ENCODE measurements at places on chromosomes 1 and 21.

DNA sequence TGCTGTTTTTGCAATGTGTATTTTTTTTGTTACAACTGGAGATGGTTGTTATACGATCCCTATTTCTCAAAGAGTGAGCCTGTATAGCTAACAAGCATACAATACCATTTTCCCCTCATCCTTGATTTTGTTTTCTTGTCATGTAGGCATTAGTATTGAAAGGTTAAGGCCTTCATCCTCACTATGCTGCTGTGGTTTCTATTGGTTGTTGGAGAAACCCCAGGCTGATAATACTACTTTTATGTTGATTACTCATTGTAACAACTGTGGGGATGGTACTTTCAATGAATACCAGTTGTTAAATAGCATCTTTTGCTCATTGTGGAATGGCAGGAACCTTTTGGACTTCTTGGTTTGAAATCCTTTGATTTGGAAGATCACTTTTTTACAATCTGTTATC is 39.0 kb upstream of the MACF1 start:
- DNase-seq: no peak

- DNase-seq: no peak
These were observed 402.3 kb downstream of the RYR2 start for GRCh38 chr1:237444120-237444790.

DNA sequence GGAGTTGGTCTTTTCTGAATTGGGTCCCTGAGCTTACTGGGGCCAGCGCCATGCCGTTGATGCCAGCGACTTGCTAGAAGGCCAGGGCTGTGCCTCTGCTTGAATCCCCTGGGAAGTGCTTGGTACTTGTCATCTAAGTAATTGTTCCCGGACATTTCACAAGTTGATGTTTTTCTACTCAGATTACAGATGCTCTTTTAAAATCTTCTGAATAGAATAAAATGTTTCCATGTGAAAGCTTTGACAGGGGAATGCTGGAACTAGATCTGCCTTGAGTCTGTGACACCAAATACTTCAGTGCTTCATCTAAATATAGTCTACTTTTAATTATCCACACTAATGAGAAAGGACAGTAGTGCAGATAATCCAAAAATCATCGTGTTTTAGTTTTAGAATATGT is 38.3 kb downstream of the PTGFRN start:
- no peak for DNase-seq

DNA sequence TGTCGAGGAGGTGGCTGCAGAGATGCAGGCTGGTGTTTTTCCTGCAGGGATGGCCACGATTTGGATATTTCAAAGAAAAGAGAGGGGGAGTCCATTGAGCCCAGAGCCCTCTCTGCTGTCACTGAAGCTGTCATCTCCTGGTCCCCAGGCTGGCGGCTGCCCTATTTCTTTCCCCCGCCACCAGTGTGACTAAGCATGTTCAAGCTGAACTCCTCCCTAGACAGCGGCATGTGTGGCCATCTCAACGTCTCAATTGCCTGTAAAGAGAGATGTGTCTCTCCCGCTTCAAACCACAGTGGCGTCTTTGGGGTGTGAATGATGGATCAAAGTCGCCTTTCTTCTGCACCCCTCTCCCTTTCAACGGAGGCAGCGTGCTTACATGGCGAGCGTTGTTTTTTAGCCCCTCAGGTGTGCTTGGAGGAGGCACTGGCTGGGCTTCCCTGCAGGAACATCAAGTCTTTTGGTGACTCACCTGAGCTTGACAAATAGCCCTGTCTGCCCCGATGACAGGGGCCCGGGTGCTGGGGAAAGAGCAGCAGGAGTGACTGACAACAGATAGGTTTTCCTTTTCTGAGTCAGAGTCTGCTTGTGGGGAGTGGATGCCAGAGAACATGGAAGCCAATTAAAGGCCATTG is 346.4 kb upstream of the AJAP1 start:
- no peak for DNase-seq

GRCh38 chr1:168792142-168792541 is 63.1 kb upstream of the DPT start:
- DNase-seq: no peak

- peak; percentile 51 for DNase-seq
These were observed 33.7 kb downstream of the MRPL39 start for GRCh38 chr21:25573409-25574206.

DNA sequence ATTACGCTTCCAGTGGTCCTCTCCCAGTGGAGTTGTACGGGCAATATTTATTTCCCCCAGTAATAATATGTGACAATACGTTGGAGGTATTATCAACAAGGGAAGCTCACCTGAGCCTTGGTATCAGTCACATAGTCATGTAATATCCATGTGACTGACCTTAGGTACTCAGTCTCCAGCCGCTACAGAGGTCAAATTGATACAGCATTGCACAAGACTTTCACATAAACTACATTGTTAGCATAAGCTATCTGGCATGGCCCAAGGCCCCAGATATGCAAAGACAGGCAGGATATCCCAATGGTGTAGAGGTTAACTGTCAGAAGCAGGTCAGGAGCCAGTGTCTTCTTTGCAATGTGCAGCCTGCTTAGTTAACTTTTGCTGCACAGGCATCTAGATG is 15.3 kb upstream of the CHIT1 start:
- DNase-seq: no peak

DNA sequence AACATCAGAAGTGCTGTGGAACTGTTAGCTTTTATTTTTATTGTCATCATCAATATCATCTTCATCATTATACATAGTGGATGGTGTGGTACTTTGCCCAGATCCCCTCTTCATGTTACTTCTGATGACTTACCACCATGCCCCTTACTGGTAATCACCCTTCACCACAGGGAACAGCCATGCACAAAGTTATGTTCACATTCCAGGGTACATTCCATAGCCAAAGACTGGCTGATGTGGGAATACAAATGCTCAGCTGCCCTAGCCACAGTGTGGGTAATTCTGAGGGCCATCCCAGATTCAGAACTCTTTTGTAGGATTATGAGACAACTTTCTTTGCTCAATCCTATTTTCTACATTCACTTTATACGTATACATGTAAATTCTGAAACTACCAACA is 691.3 kb upstream of the CXADR start:
- no peak for DNase-seq

DNA sequence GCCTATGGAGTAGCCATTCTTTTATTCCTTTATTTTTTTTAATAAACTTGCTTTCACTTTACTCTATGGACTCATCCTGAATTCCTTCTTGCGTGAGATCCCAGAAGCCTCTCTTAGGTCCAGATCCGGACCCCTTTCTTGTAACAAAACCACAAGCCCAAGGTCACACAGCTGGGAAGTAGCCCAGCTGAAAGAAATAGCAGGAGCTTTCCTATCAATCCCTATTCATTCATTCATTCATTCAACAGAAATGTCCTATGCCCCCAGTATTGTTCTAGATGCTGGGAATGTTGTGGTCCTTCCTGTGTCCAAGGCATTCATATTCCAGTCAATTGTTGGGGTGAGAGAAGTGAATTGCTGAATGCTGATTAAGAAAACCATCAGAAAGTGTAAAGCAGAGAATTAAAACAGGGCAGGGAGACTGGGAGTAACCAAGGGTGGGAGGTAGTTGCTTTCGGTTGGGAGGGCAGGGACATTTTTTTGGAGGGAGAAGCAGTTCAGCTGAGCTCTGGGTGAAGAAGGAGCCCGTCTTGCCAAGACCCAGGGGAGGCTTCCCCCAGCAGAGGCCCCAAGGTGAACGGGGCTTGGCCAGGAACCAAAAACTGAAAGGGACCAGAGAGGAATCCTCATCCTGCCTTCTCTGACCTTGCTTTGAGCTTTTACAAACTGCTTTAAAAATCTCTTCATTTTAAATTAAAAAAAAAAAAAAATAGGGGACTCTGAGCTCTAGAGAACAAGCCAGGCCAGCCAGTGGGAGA is 10.8 kb downstream of the PLA2G2D start:
- no peak for DNase-seq

DNA sequence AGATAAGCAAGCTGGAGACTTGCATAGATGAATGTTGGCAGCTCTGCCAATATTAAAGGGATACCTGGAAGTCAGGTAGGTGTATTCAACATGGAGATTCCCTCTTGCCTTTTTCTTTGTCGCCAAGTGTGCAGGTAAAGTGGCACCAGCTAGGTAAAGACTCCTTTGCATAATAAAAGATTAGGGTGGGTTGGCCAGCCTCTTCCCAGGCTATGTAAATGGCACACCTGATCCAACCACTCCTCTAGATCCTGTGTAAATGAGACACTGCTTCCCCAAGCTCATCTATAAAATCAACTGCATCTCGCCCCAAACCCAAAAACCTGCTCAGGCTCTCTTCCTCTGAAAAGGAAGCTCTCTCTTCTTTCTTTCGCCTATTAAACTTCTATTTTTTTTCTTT is 100.8 kb upstream of the DSCAM start:
- no peak for DNase-seq

GRCh38 chr1:90122654-90123340 is 127.9 kb downstream of the ZNF326 start:
- no peak for DNase-seq

DNA sequence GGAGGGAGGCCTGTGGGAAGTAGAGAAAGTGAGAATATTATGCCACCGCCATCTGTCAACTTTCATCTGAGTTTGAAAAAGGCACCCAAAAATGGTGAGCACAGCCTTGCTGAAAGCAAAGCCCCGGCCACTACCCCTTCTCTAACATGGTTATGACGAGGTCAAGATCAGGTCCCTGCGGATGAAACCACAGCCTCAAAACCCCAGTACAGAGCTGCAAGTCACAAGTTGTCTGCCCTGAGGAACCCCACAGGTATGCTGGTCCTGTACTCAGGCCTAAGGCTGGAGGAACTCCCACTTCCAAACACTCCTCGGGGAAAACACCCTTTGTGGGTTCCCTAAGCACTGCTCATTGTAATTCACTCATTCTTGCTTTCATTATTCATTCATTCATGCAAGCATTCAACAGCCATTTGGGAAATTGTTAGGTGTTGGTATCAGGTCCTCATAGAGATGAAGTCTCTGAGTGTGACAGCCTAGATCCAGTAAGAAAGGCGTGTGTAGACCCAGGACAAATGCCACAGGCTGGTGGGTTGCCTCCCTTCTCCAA is 216.6 kb upstream of the EDN2 start:
- DNase-seq: no peak

GRCh38 chr1:184574588-184574987 is 180.1 kb downstream of the EDEM3 start:
- no peak for DNase-seq

DNA sequence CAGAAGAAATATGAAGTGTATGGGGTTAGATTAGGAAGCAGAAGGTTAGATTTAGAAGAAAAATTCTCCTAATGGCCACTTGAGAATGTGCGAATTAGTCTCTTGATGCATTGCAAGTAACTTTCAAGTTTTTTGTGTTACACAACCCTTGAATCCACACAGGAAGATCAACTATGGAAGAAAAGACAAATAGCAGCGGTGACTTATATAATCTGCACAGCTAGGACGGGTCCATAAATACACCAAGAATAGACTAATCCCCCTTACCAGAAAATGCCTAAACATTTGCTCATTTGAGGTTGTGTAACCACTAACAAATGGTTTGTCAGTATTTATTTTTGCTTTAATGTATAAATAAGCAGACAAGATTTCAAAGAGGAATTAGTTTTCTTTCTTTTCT is 182.6 kb downstream of the TGFB2 start:
- DNase-seq: no peak

DNA sequence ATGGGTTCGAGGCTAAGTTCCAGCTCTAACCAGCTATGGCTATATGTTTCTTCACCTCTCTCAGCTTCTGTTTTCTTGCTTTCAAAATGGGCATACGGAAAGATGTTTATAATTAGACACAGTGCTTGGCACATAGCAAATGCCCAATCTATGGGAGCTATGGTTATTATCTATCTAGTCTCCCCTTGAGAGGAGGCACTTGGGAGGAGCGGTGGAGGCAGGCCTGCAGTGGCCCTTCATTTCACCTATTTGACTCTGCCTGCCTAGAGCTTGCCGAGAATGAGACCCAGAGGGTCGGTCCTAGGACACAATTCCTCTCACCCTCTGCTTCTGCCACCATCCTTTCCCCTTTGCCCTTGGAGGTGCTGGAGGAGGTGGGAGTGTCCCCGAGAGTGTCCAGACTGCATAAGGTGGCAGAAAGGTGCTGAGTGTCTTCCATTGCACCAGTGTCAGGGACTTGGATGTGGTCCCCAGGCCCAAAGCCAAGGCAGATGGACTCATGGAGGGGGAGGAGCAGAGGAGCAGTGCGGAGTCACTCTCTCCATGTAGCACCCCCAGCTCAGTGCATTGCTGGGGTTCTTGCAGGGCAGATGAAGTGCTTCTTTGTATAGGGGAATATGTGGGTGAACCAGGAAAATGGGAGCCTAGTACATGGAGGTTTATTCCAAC is 9.0 kb downstream of the LGR6 start:
- no peak for DNase-seq

GRCh38 chr1:185358957-185359356 is 41.9 kb upstream of the IVNS1ABP start:
- no peak for DNase-seq

GRCh38 chr1:109539676-109540075 is at the start of gene GPR61:
Gene GPR61 (plus strand): TSS chr1:109539872. CDS start chr1:109543023, 3,151 bp downstream.
- DNase-seq: no peak

GRCh38 chr1:103527331-103527730 is 1.8 kb downstream of the RNPC3 start:
- no peak for DNase-seq

DNA sequence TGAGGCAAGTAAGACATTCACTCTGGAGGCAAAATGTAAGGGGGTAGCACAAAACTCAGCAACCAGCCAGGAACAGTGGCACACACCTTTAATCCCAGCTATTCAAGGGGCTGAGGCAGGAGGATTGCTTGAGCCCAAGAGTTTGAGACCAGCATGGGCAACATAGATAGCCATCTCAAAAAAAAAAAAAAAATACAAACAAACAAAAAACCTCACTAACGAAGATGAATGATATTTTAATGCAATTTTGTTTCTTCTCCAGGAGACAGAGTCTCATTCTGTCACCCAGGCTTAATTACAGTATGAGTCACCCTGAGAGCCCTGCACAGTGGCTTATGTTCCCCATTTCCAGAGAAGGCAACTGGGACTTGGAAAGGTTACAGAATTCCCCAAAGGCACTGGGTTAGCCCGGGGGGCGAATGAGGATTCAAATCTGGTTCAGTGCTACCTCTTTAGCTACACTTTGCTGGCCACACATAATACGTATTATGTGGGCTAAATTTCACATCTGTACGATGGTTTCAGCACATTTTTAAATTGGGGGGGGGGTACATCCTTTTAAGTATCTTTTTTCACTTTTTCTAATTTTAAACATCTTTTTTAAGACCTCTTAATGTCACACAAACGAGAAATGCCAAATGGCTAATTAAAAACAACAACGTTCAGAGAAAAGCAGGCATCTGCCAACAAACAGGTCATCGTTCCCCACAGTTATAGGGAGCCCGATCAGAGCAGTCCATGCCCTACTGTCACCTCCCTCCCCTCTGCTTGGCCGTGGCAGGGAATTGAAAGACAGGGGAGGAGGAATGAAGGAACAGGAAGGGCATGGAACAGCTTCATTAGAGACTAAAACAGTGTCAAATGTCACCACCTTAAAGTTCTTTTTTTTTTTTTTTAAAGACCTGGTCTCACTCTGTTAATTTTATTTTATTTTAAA is 3.5 kb downstream of the CELA2A start:
- DNase-seq: no peak

GRCh38 chr1:45370575-45370974 is 30.3 kb upstream of the MUTYH start:
- no peak for DNase-seq

All from stimulated activated CD4-positive, alpha-beta T cell treated with anti-CD3 and anti-CD28 coated beads, Interleukin-4, amount 100 ng/mL, for 4 hours (primary cell).